Renal cortical epithelial cell (primary cell): ENCODE measurements at places on chromosomes 4 and X. TPM values are rescaled to one million over a fixed set of nuclear protein-coding genes. Genes with fewer than 3 reads are reported as not detected.

NUDT9 gene
- total RNA-seq: 16.3 and 44.1 TPM in 2 replicates

DNA sequence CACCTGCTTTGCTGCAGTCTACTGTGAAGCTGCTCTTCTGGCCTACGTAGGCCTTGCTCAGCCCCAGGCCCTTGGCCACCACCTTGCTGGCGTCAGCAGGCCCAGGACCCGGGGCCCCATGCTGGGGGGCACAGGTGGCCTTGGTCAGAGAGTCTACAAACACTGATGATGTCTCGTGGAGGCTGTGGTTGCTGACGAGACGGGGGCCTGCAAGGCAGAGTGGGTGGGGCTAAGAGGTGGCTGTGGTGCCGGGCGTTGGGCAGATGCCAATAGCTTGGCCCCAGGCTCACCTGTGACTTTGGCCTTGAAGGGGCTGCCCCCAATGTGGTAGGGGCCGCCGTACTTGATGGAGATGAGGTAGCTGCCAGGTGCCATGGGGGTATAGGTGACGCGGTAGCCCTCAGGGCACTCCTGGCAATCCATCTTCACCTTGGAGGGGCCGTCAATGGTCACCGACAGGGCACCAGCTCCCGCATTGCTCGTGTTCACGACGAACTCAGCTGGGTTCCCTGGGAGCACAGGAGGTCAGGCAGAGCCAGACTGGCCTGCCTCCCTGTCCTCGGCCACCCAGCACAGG, 25.0 kb downstream of the FLNA start:
- DNase-seq: no peak

DNA sequence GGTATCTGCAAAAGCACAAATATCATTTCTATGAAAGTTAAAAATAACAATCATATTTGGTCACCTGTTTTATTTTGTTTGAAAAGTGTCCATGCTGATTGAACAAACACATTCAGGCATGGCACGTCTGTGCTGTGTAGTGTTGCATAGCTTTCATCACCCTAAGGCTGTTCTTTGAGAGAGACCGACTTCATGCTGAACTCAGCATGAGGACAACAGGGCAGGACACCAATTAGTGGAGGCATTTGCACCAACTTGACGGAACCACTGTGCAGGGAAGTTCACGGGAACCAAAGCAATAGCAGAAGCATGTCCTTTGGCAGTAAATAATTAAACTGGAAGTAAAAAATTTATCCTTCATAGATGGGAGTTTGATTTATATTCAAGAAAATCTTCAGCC, 158.4 kb upstream of the SLC7A11 start:
- DNase-seq: peak; percentile 78

LANCL3 gene
- under 0.01 and 0.20 TPM in 2 replicates for total RNA-seq

DNA sequence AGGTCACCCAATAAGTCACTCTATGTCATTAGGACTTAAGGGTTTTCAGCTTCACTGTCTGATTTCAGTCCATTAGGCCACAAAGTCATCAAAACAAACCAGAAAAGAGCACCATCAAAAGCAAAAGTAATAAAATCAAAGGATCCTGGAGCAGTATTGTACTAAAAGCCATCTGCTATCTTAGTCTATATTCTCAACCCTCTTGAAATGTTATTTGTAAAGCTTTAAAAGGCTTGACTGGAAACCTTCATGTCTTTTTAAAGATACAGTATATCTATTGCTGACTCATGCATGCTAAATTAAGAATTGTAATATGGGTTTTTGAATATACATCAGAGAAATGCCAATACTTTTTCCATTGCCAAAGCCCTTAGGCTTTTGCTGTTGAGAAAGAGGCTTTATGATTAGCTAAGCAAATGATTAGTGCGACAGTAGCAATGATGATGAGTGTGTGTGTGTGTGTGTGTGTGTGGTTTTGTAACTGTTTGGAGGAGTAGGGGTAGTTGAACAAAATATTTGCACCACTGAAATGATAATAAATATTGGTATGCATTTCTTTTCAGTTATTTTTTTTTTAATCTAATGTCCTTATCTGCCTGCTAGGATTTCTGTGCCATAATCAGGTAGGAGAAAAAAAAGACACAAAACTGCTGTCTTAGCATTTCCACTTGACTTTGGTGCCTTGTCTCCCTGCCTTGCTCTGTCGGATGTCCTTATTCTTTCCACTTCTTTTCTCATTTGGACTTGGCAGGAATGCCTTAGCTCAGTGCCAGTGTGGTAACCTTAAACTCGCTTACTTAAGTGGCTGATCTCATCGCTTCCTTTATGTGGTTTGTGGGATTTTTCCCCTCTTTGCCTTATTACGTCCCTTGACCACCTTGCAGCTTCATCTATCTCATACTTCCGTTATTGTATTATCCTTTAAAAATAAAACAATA, 119.7 kb downstream of the PCDH7 start:
- DNase-seq: no peak

DNA sequence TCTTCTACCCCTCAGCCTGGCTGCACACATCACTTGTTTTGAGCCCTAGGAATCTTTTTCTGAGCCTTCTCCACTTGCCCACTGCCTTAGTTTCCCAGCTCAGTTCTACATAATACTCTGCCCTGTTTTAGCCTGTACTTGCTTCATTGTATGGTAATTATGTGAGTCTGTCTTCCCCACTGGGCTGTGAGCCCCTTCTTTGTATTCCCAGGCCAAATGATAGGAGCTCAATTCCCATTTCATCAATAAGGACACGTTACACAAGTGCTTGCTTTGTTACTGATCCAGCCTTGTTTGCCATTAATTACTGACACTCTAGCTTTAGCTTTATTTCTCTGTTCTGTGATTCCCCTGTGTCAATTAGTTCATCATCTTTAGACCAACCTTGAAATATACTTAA, 28.1 kb downstream of the KIT start:
- DNase-seq: no peak

DNA sequence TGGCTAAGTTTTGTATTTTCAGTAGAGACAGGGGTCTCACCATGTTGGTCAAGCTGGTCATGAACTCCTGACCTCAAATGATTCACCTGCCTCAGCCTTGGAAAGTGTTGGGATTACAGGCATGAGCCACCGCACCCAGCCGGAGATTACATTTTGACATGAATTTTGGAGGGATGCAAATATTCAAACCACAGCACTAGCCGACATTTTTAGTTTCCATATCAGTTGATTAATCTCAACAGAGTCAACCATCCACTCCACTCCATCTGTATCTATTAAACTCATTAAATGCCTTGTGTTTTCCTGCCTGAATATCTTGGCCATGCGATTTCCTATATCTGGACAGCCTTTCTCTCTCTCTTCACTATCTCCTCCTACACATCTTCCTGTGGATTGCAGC, 64.1 kb upstream of the PDGFRA start:
- no peak for DNase-seq

GRCh38 chrX:108590496-108590895, 145.9 kb downstream of the IRS4 start:
- no peak for DNase-seq

ZAR1 gene
- total RNA-seq: 0.17 TPM in 1 of 2 replicates, not detected in the other

DNA sequence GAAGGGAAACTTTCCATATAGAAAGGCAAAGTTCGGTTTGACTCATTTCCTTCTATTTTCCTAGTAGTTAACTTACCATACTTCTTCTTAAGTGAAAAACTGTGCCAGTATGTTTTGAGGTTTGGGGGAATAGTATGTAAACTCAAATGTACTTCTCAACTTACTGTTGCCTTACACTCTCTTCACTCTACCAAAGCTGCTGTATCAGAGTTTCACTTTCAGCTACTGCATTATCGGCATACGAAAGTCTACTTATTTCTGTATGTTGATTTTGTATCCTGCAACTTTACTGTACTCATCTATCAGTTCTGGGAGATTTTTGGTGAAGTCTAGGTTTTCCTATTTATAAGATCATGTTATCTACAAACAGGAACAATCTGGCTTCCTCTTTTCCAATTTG, 932.7 kb downstream of the FAT4 start:
- DNase-seq: no peak

SSX7 gene
- not detected in 2 replicates for total RNA-seq

- no peak for DNase-seq
These were observed 2.5 kb downstream of the HTT-AS start for GRCh38 chr4:3071811-3072210.

SPANXN2 gene
- not detected in 2 replicates for total RNA-seq

DNA sequence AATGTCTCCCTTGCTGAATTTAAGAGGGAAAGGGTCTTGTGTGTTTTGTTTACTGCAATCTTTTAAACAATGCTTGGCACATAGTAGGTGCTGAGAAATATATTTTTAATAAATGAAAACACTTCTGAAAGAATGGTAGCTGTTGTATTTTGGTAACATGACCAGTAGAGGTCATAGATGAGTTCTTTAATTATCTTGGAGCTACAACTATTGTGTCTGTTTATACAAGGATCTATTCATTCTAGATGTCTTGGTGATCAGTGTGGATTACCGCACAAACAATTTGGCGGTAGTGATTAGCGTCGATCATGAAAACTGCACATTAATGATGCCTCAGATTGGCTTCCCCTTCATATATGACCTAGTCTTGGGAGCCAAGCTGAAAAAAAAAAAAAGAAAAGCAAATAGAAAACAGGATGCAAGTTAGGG, 21.4 kb upstream of the SCRG1 start:
- peak; percentile 34 for DNase-seq

CAPN6 gene
- total RNA-seq: 0.87 and 4.9 TPM in 2 replicates

DNA sequence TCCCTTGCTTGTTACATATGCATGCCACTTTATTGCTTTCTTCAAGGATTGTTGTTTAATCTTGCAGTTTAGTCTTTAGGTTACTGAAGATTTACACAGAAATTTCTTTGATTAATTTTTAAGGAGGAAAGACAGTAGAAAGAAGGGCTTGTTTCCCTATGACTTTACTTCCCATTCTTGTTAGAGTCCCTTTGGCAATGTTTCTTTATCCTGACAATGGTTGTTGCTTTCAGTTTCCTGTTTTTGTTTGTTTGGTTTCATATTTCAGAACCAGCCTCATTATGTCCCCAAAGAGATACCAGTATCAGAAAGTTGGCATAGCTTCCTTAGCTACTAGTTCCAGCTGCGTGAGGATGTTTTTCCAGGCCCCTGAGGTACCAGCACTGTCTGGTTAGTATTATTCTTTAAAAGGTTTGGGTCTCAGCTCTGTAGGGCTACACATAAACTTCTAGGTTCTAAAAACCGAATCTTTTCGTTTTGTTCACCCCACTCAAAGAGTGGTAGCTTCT, 61.3 kb upstream of the UNC5C start:
- DNase-seq: no peak

- no peak for DNase-seq
These were observed 106.9 kb upstream of the PAQR3 start for GRCh38 chr4:79046016-79046592.

- DNase-seq: no peak
These were observed 241.7 kb upstream of the PSAPL1 start for GRCh38 chr4:7676398-7676922.

NUDT11 gene
- 1.7 and 3.3 TPM in 2 replicates for total RNA-seq

DNA sequence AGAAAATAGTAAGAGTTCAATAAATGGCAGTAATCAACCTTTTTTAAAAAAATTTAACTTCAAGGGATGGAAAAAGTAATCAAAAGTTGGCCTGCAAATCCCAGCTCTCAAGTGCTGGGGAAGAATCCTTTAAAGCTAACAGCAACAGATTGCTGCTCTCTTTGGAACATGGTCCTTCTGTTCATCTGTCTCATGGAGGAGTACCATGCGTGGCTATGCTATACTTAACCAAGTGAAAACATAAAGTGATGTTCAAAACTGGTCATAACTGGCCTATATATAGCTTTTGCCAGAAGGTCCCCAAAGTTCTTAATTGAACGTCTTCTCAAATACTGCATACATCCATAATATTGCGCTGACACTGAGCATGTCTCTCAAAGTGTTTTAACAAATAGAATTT, 154.4 kb downstream of the GABRB1 start:
- DNase-seq: no peak

DNA sequence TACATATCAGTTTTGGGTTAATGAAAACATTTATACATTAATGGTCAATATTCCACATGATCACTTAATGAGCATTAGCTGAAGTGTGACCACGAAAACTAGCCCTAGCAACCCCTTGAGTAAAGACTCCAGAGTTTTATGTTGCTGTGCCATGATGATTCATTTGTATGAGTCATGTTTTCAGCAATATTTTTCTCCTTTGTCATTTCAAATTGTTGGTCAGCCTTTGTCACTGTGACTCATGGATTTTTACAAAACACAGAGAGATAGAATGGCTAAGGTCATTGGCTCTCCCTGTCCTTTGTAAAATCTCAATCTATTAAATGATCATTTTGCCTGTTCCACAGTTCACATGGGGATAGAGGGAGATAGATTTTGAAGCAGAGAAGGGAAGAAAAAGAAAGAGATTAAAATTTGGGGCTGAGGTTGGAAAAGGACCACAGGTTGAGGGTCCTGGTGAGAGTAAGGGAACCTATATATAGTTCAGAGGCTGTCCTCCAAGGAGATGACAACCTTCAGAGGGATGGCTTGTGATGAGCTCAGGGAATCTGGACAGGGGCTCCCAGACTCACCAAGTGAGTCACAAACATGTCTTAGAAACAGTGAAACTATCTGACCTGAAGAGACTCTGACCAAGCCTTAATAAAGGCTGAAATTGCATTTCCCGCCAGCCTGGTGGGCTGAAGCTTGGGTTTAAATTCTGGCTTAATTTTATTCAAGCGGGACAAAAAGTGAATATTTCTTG, 25.6 kb downstream of the NR0B1 start:
- peak; percentile 97 for DNase-seq

GRCh38 chr4:87151730-87152129, 68.7 kb downstream of the KLHL8 start:
- DNase-seq: no peak

DNA sequence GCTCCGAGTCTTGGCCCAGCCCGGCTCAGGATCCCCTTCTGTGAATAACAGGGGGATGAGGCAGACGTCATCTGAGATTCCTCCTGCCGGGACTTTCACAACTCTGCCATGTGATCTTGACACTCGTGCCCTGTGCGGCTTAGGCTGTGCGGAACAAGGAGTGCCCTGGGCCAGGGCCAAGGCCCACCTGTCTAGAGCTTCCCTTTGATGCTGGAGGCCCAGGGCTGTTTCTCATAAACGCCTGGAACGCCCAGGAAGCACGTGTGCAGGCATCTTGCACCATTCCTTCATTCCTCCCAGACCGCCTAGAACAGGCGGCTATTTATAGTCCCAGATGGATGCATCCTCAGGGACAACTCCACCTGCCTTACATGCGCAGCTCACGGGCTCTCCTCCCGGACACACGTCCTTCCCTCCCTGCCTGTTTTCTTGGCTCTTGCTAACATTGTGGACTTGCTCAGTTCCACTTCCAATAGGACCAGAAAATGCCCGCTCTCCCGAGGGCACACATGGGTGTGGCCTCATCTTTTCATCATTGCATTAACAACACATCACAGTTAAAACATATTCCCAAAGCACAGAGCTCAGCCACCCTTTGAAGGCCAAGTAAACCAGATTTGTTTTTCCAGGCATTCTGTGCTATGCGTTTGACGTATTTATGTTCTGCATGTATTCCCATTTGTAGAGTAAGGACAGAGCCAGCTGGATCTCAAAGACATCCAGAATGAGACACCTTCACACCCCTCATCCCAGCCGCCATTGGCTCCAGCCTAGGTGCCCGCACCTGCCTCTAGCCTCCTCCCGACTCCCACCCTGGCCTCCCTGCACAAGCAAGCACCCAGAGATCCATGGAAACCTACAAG, 57.2 kb downstream of the ABLIM2 start:
- DNase-seq: peak; percentile 50

INTU gene
- 4.2 and 12.0 TPM in 2 replicates for total RNA-seq

HS6ST2 gene
- 3.5 and 8.2 TPM in 2 replicates for total RNA-seq

FDCSP gene
- total RNA-seq: not detected in 2 replicates

ZNF630 gene
- total RNA-seq: 1.7 TPM in 2 replicates
